ENCODE measurements at places on chromosomes 13 and 19. TPM values are rescaled to one million over a fixed set of nuclear protein-coding genes. Genes with fewer than 3 reads are reported as not detected.

Gene ZNF527
- total RNA-seq: 6.7 TPM

Gene ZNF135
- 1.2 TPM for total RNA-seq

Gene KBTBD6
- total RNA-seq: 6.0 TPM

Gene APOC4
- not detected for total RNA-seq

Gene CBARP
- 0.10 TPM for total RNA-seq

Gene NDFIP2
- total RNA-seq: 13.4 TPM

Gene CRLF1
- total RNA-seq: not detected

Gene RNF17
- total RNA-seq: not detected

Gene LILRB4
- not detected for total RNA-seq

Gene CCL25
- 10.0 TPM for total RNA-seq

Gene TPRX2
- not detected for total RNA-seq

Gene IFNL1
- total RNA-seq: not detected

Gene NECTIN2
- total RNA-seq: 0.31 TPM

Gene GSX1
- total RNA-seq: not detected

Gene SPACA4
- total RNA-seq: not detected

Gene NUFIP1
- 6.1 TPM for total RNA-seq

Gene ZIC2
- total RNA-seq: not detected

Gene STARD13
- not detected for total RNA-seq

Gene GRIK5
- total RNA-seq: 0.37 TPM

Data from activated CD8-positive, alpha-beta T cell treated with anti-CD3 and anti-CD28 coated beads, Interleukin-2, amount 10 ng/mL, durations not matched to agents 7 days and 5 days (primary cell).